ENCODE measurements at places on chromosomes 13 and 19.

DNA sequence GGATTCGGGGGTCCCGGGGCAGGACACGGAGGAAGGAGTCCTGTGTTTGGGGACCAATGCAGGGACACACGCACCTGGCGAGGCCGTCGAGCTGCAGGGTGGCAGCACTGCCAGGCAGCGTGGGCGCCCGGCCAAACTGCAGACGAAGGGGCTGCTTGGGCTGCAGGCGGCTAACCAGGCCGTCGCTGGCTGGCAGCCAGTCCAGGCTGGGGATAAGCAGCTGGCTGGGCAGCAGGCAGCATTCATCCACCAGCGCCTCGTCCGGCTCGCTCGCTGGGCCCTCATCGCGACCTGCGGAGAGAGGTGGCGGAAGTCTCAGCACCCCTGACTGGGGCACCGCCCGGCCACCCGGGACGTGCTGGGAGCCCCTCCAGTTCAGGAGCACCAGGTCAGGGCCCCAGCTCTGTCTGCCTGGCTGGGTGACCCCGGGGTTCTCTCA, 11.5 kb downstream of the CFD start:
- DNase-seq = no peak

DNA sequence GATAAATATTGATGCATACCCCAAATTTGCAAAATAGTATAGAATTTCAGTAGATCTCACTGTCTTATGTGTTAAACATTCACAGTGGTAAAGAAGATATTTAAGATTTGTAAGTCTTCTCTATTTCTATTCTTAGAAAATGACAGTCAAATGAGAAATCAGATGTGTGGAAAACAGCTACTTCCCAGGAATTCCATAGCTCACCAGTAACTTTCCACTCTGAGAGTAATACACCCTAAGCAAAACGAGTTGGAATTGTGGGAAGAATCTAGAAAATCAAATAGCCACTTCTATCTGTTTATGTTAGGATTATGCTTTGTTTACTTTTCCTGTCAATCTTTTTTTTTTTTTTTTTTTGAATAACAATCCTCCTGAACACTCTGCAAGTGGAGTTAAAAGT, 69.1 kb downstream of the FLT1 start:
- DNase-seq = no peak

DNA sequence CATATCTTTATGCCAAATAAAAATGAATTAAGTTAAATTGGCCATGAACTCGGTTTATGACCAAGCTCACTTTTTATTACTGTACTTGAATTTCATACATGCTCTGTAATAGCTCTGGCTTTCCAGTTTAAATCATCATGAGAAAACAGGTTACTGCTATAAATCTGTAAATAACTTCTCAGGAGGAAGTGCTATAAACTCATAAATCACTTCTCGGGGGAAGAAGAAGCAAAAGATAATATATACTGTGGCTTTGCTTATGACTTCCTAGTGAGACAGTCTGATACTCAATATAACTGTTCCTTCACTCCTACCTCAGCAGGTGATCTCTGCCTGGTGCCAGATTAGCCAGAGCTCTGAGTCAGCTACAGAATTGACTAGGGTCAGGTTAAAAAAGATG, 12.5 kb downstream of the SUPT20H start:
- no peak for DNase-seq

- no peak for DNase-seq
Observed at GRCh38 chr19:43754253-43754502, 584 bp downstream of the SMG9 start.

- DNase-seq = no peak
Observed at GRCh38 chr13:106361621-106362020, 173.8 kb downstream of the EFNB2 start.

- no peak for DNase-seq
Observed at GRCh38 chr13:94236872-94237271, 242.6 kb downstream of the DCT start.

DNA sequence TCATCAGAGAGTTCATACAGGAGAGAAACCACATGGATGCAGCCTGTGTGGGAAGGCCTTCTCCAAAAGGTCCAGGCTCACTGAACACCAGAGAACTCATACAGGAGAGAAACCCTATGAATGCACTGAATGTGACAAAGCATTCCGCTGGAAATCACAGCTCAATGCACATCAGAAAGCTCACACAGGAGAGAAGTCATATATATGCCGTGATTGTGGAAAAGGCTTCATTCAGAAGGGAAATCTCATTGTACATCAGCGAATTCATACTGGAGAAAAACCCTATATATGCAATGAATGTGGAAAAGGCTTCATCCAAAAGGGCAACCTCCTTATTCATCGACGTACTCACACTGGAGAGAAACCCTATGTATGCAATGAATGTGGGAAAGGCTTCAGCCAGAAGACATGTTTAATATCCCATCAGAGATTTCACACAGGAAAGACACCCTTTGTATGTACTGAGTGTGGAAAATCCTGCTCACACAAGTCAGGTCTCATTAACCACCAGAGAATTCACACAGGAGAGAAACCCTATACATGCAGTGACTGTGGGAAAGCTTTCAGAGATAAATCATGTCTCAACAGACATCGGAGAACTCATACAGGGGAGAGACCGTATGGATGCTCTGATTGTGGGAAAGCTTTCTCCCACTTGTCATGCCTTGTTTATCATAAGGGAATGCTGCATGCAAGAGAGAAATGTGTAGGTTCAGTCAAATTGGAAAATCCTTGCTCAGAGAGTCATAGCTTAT, 17.7 kb downstream of the ZNF613 start:
- DNase-seq = no peak

GRCh38 chr19:45294291-45295029, 28.2 kb downstream of the CKM start:
- peak; percentile 54 for DNase-seq

GRCh38 chr19:13819238-13819637, 24.0 kb downstream of the ZSWIM4 start:
- DNase-seq = no peak

- DNase-seq = no peak
Observed at GRCh38 chr13:76425935-76426334, 460.3 kb downstream of the KCTD12 start.

GRCh38 chr13:94703721-94704314, 8.5 kb downstream of the SOX21 start:
- no peak for DNase-seq

DNA sequence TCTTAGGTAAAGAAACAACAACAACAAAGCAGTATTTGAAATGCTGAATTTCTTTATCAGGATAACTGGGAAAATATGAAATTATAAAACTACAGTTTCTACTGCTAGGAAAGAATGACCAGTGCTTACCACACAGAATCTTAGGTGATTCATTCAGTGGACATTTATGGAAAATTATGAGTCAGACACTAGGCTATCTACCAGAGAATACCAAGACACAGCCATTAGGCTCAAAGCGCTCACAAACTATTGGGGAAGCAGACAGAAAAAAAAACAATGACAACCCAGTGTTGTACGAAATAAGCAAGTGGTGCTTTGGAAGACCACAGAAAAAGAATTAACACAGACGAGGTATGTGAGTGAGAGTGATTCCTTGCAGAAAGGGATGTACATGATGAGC, 1019.5 kb downstream of the PCDH9 start:
- no peak for DNase-seq

DNA sequence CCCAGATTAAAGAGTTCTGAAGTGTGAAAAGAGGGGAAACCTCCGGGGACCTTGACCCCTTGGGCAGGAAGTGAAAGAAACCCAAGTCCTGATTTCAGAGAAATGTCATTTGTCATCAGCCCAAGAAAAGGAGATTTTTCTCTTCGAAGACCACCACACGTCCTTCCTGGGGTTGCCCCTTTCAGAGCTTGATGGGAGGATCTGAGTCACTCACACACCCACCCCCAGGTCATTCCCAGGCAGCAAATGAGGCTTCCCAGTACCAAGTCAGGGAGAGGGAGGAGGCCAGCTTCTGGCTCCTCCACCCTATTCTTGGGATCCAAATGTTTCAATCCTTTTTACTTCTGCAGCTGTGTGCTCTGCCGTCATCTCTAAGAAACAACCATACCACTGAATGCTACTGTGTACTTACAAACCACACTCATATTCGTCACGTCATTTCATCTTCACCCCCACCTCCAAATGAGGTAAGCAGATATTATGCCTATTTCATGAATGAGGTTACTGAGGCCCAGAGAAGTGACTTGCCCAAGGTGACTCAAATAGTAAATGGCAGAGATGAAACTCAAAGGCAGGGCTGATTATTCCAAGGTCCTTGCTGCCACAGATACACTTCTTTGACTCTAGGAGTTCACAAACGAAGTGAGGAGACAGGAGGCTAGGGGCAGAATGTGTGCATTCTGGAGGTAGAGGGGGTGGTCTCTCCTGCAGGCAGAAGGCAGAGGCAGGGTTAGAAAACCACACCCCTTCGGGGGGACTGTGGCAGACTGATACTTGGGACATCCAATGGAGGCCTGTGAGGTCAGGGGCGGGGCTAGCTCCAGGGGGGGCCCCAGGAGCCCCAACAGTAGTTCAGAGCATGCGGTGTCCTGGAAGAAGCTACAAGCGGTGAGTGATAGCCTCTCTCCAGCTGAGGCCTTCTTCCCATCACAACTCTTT, 5.0 kb upstream of the KMT2B start:
- DNase-seq = no peak

DNA sequence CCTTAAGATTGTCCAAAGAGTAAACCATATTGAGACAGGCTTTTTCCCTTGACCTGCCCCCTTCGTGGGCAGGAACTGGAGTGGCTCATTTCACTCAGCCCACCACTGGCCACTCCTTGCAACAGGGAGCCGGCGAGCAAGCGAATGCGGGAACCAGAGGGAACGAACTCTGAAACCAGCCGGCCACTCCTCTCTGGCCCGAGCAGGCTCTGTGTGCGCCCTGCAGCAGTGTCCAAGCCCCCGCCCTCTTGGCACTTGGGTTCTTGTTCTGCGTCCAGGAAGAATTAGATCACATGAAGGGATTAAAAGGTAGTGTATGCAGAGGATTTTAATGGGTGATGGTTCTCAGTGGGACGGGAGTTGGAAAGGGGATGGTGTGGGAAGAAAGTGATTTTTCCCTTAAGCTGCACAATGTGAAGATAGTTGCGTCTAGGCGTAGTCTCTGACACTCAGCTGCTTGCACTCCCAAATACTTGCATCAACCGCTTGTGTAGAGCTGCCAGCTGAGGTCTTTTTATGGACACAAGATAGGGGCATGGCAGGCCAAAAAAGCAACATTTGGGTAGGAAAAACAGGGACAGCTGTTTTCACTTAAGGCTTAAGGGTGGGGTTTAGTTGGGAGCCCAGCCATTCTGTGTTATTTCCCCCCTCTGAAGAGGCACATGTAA, 1209.7 kb upstream of the PCDH20 start:
- DNase-seq = no peak

DNA sequence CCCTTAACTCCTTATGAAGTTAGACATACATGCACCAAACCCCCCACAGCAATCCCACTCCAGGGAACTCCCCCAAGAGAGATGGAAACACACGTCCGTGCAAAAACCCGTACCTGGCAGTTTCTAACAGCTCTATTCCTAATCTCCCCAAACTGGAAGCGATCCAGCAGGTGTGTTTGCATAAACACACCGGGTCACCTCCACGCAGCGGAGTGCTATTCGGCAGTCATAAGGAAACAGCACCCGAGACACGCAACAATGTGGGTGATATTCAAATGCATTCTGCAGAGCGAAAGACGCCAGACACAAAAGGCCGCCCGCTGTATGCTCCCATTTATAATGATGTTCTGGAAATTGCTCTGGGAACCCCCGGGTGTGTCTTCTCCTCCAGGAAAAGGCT, 6.8 kb upstream of the ZNRF4 start:
- no peak for DNase-seq

GRCh38 chr19:18279516-18280246, 1.7 kb downstream of the JUND start:
- DNase-seq = peak; percentile 89

DNA sequence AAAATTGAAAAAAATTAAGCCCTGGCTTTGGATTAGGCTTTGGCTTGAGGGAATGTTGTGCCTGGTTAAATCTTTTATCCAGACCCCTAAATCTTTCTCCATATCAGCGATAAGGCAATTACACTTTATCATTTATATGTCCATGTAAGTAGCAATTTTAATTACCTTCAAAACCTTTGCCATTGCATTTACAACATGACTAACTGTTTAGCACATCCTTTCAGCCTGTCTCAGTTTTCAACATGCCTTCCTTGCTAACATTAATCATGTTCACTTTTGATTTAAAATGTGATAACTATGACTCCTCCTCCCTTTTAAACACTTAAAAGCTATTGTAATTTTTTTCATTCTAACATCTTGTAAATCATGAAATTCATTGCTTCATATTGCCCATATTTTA, 583.7 kb downstream of the SLITRK1 start:
- DNase-seq = no peak

- no peak for DNase-seq
Observed at GRCh38 chr13:44874886-44875630, 114.2 kb downstream of the NUFIP1 start.

DNA sequence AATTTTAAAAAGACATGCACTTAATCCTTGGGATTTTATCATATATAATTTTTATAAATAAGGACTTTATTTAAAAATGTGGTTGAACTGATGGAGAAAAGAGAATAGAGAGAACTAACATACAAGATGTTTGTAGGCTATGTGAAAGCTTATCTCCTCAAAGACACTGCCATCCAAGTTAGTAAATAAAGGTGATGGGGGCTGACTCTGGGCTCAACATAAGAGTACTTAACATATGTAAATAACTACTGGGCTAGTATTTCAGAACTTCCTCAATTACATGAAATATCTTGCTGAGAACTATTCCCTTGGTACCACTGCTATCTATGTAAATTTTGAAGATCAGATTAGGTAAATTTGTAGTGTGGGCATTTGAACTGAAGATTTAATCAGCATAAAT, 1017.3 kb upstream of the PCDH20 start:
- no peak for DNase-seq

GRCh38 chr13:79392882-79393563, 13.0 kb downstream of the RBM26 start:
- DNase-seq = no peak
